Activated CD8-positive, alpha-beta memory T cell treated with anti-CD3 and anti-CD28 coated beads for 48 hours (primary cell): ENCODE measurements at places on chromosomes 16 and 17.

GRCh38 chr17:68344701-68345136 lies 53.4 kb downstream of the ARSG start:
- DNase-seq: no peak

DNA sequence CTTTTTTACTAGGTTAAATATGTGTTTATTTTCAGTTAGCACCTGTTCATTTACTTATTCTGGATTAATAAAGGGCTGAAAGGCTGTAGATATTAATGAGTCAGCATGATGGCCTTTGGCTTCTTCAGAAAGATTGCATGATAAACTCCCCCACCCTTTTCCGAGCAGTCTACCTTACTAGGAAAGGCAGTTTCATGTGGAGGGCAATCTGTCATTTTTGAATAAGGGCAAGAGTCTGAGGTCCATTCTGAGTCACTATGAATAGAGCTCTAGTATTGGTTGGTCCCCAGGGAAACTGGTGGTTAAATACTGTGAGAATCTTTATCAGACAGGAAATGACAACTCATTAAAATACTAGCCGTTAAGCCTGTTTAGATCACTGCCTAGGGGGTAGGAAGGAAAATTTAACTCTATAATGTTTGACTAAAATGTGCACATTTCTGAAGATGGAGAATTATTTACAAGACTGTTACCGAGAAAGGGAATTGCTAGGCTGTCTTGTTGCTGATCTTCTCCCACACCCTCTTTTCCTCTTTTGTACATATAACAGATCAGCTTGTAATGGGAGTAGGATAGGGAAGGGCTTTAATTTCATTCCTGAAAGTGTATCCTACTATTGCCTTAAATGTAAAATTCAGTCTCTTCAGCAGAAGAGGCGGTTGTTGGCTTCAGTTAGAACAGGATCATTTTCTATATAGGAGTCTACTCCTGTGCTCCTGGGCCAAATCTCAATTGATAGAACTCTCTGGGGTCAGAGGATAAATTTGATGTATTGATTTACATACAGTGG lies 63.3 kb downstream of the TUBD1 start:
- no peak for DNase-seq

GRCh38 chr17:5630434-5630833 lies 46.1 kb upstream of the NLRP1 start:
- no peak for DNase-seq

DNA sequence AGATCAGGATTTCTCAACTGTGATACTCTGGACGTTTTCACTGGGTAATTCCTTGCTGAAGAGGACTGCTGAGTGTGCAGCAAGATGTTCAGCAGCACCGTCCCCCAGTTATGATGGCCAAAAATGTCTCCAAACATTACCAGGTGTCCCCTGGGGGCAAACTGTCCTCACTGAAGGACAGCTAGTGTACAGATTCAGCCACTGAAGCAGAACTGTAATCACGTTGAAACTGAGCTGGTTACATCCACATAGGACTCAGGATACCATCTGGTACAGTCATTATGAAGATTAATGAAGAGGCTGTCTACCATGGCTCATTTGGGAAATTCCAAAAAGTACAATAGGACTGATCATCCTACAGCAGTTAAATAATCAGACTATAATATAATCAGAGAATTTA lies 43.3 kb upstream of the GINS3 start:
- DNase-seq: no peak

- no peak for DNase-seq
Measured at GRCh38 chr16:68446681-68447652, 1.3 kb downstream of the SMPD3 start.
